ENCODE measurements at places on chromosomes 3 and 15. TPM values are rescaled to one million over a fixed set of nuclear protein-coding genes. Genes with fewer than 3 reads are reported as not detected.

The HGD gene
- total RNA-seq = not detected

The PAK6 gene
- total RNA-seq = not detected

The IL17RB gene
- under 0.01 TPM for total RNA-seq

The HCN4 gene
- total RNA-seq = not detected

The KBTBD13 gene
- total RNA-seq = not detected

The CMC1 gene
- total RNA-seq = 2.8 TPM

The KLF15 gene
- total RNA-seq = 0.18 TPM

The KCNH8 gene
- not detected for total RNA-seq

The MAP1A gene
- 47.2 TPM for total RNA-seq

The LMAN1L gene
- not detected for total RNA-seq

The CYP1A1 gene
- under 0.01 TPM for total RNA-seq

The CFAP91 gene
- not detected for total RNA-seq

The SUSD5 gene
- 2.9 TPM for total RNA-seq

The TMEM212 gene
- total RNA-seq = not detected

The TLR9 gene
- total RNA-seq = not detected

The FES gene
- 9.7 TPM for total RNA-seq

The HTR3E gene
- total RNA-seq = not detected

The C3orf20 gene
- not detected for total RNA-seq

The PPIP5K1 gene
- total RNA-seq = 10.0 TPM

The SLC38A3 gene
- total RNA-seq = 0.36 TPM

The GMNC gene
- total RNA-seq = 0.18 TPM

The DUOXA2 gene
- not detected for total RNA-seq

The OIP5 gene
- 4.1 TPM for total RNA-seq

The DPPA2 gene
- not detected for total RNA-seq

The P4HTM gene
- total RNA-seq = 11.1 TPM

The CEP19 gene
- 1.7 TPM for total RNA-seq

The P2RY13 gene
- total RNA-seq = not detected

Measured in IMR-90 (cell line).